A549 (cell line): ENCODE measurements at places on chromosomes 4 and X.

DNA sequence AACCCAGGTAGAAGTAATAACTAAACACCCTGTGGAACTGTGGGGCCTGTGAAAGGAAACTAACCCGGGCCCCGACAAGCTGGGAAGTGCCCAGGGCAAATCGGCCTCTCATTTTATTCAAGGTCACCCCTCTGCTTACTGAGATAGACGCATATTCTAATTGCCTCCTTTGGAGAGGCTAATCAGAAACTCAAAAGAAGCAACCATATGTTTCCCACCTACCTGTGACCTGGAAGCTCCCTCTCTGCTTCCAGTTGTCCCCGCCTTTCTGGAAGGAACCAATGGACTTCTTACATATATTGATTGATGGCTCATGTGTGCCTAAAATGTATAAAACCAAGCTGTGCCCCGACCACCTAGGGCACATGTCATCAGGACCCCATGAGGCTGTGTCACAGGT is 23.1 kb upstream of the DHRSX start:
- DNase-seq: no peak

GRCh38 chr4:26197018-26197779 is 123.6 kb upstream of the RBPJ start:
- DNase-seq: peak; percentile 6

- no peak for DNase-seq
These were observed 42.7 kb upstream of the CITED1 start for GRCh38 chrX:72348247-72348979.

DNA sequence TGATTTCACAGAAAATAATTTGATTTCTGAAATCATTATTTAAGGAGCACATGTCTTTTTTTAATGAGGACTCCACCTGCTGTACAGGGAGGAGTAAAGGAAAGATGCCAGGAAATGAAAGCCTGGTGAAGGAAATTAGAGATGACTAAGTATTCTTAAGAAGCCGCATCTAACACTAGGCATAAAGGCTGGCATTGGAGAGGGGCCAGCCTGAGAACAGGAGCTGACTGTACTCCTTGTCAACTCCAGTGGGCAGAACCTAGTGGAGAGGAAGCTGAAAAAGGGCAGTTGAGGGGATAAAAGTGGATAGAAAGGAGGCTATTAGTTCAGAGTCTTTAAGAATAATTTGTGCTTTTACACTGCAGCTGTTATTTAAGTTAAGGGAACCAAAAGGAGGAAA is 393.0 kb downstream of the PPP1R2C start:
- DNase-seq: no peak

DNA sequence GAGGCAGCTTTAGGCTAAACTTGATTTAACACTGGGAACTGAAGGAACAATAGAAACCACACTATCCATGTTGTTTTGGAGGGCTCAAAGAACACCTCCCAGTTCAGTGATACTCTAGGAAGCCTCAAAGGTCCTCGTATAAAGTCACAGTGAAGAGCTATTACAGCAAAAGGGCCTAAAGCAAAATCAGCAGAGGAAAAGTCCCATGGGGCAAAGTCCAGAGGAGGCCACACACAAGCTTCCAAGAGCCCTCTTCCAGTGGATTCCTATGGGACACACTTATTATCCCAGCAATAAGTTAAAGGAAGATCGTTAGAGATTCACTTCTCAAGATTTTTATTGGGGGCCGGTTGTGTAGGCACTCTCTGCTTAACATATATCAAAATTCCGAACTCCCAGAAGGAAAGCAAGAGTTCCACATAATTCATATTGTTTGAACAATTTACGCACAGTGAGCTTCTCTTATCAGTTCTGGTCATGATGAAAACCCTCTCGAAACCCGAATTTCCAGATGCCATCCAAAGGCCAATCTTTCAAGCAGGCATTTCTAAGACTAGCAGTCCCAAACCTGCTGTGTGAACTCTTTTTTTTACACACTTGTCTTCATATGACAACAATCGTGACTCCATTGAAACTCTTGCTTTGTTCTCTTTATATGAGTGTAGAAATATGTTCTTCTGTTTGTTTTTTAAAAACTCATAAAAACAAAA is 53.7 kb downstream of the ANXA5 start:
- DNase-seq: no peak

DNA sequence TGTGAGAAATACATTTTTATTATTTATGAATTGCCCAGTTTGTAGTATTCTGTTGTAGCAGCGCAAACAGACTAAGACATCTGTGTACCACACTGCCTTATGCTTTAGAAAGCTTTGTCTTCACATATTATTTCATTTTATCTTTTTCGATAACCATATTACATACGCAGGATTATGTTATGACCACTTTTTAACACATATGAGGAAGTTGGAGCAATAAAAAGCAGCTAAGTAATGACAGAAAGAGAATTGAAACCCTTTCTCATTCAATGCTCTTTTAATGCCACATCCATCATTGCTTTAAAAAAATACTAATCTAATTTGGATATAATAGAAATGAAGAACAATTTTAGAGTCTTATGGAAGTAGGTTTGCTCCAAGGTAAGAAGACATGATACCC is 99.7 kb downstream of the CT47B1 start:
- DNase-seq: no peak

DNA sequence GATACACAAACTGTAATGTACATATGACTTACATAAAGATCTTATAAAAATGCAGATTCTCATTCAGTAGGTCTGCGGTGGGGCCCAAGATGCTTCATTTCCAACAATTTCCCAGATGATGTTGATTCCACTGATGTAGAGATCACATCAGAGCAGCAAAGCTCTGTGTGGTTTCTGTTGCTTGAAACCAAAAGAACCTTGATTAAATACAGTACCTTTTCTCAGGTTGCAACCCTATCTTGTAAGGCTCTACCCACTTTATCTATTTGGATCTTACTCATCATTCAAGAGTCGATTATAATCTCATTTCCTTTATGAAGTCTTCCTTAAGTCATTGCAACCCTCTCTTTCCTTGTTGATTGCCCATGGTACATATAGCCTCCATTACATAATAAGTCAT is 816.8 kb downstream of the RPA4 start:
- no peak for DNase-seq

DNA sequence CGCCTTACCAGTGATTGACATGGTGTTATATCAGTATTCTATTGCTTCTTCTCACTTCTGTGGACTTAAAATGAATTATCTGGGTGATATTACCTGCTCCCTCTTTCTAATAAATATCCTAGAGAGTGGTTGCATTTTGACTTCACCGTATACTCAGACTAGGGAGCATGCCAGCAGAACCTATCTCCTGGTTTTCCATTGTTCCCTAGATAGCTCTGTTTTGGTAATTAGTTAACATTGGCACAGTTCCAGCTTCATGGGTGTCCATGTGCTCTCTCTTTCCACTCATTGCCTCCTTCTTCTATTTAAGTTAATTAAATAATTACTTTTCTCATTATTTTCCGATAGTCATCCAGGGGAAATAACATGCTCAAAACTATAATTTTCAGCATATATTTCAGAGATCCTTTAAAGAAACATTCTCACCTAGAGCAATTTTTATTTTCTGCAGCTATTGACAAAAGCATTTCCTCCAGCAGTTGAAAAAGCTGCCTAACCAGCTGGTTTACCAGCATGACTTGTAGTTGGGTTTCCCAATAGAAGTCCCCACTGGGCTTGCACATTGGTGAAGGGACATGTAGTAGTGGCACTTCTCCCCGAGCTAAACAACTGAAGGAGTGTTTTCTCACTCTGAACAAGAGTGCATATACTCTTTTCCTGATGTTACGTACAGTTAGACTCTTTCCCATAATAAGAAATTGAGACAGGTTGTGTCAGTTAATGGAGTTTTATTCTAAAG is 27.9 kb upstream of the PAPSS1 start:
- DNase-seq: no peak

GRCh38 chr4:174228988-174229387 is 54.5 kb downstream of the FBXO8 start:
- DNase-seq: no peak

DNA sequence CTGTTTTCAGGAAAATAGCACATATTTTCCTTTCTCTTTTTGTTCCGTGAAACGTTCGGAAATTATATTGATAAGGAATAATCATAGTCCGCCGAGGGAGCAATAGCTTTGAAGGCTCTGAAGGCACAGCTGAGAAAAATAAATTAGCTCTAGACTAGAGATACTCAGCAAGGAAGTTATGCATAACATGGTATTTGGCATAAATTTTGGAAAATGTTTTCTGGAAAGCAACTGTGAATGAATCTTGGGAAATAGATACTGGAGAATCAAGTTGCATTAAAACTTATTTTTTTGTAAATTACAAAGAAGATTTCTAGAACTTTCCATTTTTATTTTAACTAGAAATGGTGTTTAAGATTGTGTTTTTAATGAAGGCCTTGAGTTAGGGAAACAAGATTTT is 92.4 kb downstream of the HPRT1 start:
- DNase-seq: no peak

- no peak for DNase-seq
These were observed 159.8 kb upstream of the JADE1 start for GRCh38 chr4:128649575-128650205.

DNA sequence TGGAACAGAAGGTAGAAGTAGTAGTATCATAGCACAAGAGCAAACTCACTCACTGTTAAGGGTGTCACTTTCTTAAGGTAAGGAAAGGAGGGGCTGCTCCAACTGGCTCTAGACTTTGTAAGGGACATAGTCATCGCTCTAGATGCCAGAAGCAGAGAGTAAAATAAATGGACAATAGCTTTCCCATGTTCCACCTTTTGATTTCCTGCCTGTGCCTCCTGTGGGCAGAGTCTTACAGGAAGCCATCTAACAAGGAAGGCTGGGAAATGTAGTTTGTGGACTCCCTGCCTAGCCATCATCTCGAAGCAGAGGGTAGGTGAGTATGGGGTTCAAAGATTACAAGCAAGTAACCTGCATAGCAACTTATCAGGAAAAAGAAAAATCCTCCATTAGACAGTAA is 1.7 kb upstream of the METTL14 start:
- no peak for DNase-seq

DNA sequence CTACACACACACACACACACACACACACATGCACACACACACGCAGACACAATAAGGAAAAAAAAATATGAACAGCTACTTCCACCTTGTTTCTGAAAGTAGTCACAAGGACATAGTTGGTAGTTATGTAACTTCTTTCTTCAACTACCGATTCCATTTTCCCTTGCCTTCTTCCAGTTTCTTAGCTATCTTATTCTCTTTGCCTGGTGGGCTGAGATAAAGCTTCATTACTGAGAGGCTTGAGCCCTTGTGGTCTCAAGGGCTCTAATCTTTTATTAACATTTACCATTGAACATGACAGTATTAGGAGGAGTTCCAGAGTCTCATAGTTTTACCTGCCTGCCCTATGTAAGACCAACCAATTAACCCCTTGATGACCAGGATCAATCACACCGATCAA is 8.9 kb upstream of the SMIM10 start:
- no peak for DNase-seq

DNA sequence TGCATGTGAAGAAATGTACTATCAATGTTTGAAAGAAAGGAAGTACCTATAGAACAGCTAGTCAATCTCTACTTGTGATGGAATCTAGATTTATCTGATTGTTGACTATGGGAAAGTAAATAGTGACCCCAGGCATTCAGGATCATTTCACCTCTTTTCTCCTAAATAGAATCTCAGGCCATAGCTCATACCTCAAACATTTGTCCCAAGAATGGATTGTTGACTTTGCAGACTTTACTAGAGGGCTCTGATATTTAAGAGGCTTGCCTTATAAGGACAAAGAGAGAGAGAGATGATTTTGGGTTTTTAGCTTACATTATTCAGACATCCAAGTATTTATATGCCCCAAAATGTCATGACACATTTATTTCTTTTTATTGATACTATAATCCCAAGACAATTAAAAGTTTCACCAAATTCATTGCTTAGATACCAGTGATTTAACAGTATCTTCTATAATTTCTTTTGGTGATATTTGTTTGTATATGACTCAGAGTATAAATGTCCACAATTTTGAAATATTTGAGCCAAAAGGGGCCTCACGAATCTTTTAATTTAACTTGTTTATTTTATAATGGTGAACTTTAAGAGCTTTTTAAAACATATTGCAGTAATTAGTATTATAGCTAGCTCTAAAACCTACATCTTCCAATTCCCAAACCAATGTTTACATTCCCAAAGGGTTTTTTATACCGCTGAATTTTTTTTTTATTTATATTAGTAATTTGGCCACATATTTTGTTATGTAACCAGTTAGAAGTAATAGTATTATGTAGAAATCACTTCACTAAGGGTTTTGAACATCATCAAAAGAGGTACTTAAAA is 614.1 kb downstream of the PCDH7 start:
- no peak for DNase-seq

- no peak for DNase-seq
These were observed 5.4 kb upstream of the LRAT start for GRCh38 chr4:154738426-154738825.

DNA sequence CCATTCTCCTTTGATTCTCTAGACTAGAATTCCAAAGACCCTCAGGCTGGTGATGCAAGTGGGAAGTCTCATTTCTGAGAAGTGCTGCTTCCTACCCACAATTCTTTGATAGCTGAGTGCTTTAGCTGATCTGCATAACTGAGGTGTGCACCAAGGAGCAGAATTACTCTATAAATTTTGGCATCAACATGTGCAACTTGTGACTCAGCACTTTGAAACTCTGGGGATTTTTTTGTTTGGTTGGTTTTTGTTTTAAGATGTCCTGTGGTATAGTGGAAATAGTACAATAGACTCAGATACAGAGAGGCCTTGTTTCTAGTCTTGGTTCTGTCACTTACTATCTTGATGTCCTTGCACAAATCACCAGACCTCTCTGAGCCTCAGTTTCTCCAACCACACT is 148.4 kb downstream of the AR start:
- DNase-seq: no peak

GRCh38 chrX:81237516-81237915 is 35.6 kb downstream of the SH3BGRL start:
- no peak for DNase-seq

DNA sequence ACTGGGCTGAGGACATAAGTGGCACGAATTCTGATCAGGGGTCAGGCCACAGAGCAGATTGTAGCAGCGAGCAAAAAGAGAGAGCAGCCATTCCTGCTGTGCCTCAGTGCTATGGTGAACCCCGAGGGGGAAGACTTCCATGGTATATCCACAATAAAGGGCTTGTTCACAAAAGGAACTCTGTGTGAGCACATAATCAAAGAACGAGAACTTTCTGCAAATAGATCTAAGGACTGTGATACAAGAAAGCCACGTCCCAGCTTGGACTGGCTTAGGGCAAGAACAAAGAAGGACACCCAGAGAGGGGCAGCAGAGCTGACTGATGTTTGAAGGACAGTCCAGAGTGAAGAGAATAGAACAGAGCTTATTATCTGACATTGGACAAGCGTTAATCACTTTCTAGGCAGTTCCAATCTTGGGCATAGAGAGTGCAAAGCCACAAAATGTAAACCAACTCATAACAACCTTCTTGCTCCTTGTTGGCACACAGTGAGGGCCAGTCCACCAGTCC is 24.0 kb downstream of the PPEF2 start:
- DNase-seq: no peak

DNA sequence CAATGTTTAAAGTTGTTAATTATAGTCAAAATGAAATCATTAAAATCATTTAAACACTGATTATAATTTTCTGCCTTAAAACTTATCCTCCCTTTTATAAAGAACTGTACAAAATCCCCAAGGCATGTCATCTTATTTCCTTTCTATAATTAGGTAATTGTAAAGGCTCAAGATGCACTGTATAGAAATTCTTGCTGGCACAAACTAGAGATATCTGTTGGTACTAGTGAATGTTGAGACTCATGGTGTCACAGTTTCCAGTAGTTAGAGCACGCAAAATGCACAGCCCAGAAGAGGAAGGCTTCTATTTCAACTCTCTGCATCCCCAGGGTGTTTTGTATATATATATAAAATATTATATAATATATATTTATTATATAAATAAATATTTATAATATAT is 22.7 kb upstream of the PLA2G12A start:
- DNase-seq: no peak

GRCh38 chr4:137378821-137379220 is 153.5 kb downstream of the PCDH18 start:
- DNase-seq: no peak
